H9 (cell line): ENCODE measurements at places on chromosomes 6 and 20. TPM values are rescaled to one million over a fixed set of nuclear protein-coding genes. Genes with fewer than 3 reads are reported as not detected.

GRCh38 chr6:113805811-113806495 lies 51.2 kb upstream of the MARCKS start:
- no peak for DNase-seq
- H3K27ac ChIP-seq, result no peak overlapping the region
- H3K36me3 ChIP-seq, result no peaks in the 10 kb centered on the region
- no peaks in the 10 kb centered on the region for H3K27me3 ChIP-seq

- no peaks in the 10 kb centered on the region for H3K4me1 ChIP-seq
- H3K27ac ChIP-seq, result no peak overlapping the region
- peaks cover 12% of the 10 kb centered on the region for H3K36me3 ChIP-seq
- no peak overlapping the region for H3K4me3 ChIP-seq
- DNase-seq, result no peak
- no peaks in the 10 kb centered on the region for H3K27me3 ChIP-seq
These were observed 31.4 kb downstream of the DTNBP1 start for GRCh38 chr6:15631432-15631831.

GRCh38 chr6:148329596-148330381 lies 12.8 kb upstream of the SASH1 start:
- H3K4me1 ChIP-seq, result no peaks in the 10 kb centered on the region
- no peak overlapping the region for H3K4me3 ChIP-seq
- H3K27me3 ChIP-seq, result no peaks in the 10 kb centered on the region
- H3K27ac ChIP-seq, result no peak overlapping the region
- no peak for DNase-seq

CLVS2 gene
- 0.15 and 0.26 TPM in 2 replicates for total RNA-seq

GRCh38 chr6:113833537-113833936 lies 23.6 kb upstream of the MARCKS start:
- H3K4me3 ChIP-seq, result no peak overlapping the region
- H3K4me1 ChIP-seq, result peaks cover 2% of the 10 kb centered on the region; the same call in 1 of the 2 replicates
- H3K27ac ChIP-seq, result no peak overlapping the region
- DNase-seq, result no peak
- H3K27me3 ChIP-seq, result no peaks in the 10 kb centered on the region

DNA sequence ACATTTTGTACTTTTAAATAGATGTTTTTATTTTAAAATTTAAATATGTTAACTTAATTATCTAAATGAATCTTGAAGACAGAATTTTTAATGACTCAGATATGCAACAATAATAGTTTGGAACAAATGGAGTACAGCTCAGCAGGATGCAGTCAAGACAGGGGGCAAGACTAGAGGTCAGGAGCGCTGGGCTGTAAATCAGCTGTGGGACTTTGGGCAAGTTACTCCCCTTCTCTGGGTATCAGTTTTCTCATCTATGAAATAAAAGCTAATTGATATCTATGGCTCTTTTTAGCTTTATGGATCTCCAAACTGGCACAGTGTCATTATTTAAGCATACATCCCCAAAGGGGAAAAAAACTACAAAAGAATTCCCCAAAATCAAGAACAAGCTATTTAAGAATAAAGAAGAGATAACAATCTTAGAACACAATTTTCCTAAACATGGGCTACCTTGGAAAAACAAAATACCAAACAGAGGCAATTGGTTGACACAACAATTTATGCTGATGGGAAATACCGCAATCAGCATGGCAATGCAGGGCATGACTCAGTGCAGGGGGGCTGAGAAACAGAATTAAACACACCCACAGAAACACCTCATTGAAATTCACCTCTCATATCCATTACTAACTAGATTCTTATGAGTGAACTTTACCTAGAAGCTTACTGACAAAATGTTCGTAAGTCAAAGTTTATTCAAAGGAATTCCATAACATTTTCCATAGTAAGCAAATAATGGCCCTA lies 188.2 kb downstream of the SIM1 start:
- H3K27me3 ChIP-seq, result no peaks in the 10 kb centered on the region
- H3K36me3 ChIP-seq, result peaks cover 6% of the 10 kb centered on the region; the same call in 2 of the 3 replicates
- no peak for DNase-seq
- 0 out of 2 replicates have a peak, but pooled peaks cover 2% of the 10 kb centered on the region for H3K4me1 ChIP-seq
- H3K27ac ChIP-seq, result no peak overlapping the region

- no peak overlapping the region for H3K27ac ChIP-seq
- no peak for DNase-seq
- H3K27me3 ChIP-seq, result no peaks in the 10 kb centered on the region
- no peak overlapping the region for H3K4me3 ChIP-seq
- no peaks in the 10 kb centered on the region for H3K4me1 ChIP-seq
These were observed 35.2 kb downstream of the GPX6 start for GRCh38 chr6:28480253-28480932.

OPRM1 gene
- total RNA-seq, result not detected in 2 replicates

DNA sequence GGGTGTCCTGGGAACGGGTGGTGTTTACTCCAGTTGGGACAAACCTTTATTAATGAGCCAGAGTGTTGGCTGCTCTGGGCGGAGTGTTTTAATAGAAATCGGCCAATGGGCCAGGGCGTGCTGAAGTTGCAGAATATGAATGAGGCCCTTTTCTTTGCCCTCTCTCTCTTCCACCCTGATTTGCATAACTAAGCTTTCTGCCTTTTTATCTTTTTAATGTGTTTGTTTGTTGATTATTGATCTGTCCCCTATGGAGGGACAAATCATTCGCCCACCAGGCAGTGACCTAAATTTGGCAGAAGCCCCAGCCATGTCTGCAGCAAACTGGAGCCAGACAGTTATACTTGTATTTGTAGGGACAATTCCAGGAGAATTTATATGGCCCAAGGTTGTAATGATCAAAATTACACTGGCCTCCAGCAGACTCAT lies 420.9 kb downstream of the PREX1 start:
- peaks cover 4% of the 10 kb centered on the region; the same call in 1 of the 2 replicates for H3K4me1 ChIP-seq
- H3K27me3 ChIP-seq, result no peaks in the 10 kb centered on the region
- peak overlapping the region; percentile 47; the same call in 1 of the 3 replicates for H3K4me3 ChIP-seq

FRMD1 gene
- total RNA-seq, result not detected in 2 replicates

TRIM38 gene
- total RNA-seq, result 0.55 and 0.61 TPM in 2 replicates

OR12D3 gene
- not detected in 2 replicates for total RNA-seq

DNA sequence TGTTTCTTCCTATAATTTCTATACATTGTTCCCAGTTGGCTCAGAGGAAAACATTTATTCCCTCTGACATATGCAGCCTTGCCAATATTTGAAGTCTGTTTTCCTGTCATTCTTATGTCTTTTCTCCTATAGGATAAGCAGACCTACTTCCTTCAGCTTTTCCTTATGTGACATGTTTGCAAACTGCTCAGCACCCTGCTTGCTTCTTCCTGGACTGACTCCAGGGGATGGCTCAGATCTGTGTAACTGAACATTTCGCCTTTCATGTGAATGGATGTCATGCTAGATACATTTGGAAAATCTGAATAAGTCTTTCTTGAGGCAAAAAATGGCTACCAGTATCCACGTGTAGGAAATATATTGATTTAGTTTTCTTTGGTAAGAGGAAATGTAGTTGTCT lies 113.2 kb downstream of the CARMIL1 start:
- no peaks in the 10 kb centered on the region for H3K36me3 ChIP-seq
- H3K27me3 ChIP-seq, result no peaks in the 10 kb centered on the region
- peaks cover 2% of the 10 kb centered on the region for H3K4me1 ChIP-seq
- H3K4me3 ChIP-seq, result no peak overlapping the region
- no peak for DNase-seq

RIMS1 gene
- 0.83 and 1.2 TPM in 2 replicates for total RNA-seq

- H3K36me3 ChIP-seq, result no peaks in the 10 kb centered on the region
- no peaks in the 10 kb centered on the region for H3K4me1 ChIP-seq
- no peaks in the 10 kb centered on the region; the same call in 1 of the 2 replicates for H3K27me3 ChIP-seq
- H3K4me3 ChIP-seq, result no peak overlapping the region
These were observed 100.1 kb downstream of the YTHDF1 start for GRCh38 chr20:63115651-63116411.

DNA sequence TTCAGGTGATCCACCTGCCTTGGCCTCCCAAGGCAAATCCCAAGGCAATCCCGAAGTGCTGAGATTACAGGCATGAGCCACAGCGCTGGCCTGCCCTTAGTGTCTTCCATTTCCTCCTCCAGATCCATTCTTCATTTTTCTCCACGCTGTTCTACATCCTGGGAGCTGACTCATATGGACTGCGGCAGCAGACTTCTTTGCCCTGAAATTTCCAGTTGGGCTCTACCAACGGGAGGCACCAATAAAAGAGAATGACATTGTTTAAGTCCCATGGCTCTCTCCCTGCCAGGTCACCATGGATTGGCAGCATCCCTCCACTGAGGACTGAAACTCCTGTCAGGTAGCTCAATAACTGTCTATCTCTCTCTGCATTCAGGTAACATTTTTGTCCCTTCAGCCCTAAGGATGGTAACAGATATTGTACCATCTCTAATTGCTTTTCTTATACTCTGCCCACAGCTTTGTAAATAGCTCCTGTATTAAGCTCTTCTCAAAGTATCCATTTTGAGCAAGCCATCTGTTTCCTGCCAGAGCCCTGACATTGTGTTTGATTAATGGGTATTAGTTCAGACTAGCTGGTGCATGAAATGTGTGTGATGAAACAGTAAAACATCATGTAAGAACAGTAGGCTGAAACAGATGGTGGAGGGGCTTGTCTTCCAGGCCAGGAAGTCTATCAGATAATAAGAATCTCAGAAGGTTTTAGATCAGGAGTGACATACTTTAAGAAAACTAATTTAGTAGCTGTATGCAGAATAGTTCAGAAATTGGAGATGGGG lies 3.6 kb downstream of the TBCC start:
- H3K27me3 ChIP-seq, result no peaks in the 10 kb centered on the region
- no peak overlapping the region for H3K4me3 ChIP-seq
- no peaks in the 10 kb centered on the region for H3K4me1 ChIP-seq
- DNase-seq, result no peak
- peaks cover 4% of the 10 kb centered on the region; the same call in 1 of the 2 replicates for H3K36me3 ChIP-seq
- no peak overlapping the region for H3K27ac ChIP-seq

- H3K4me1 ChIP-seq, result no peaks in the 10 kb centered on the region
- no peak overlapping the region for H3K27ac ChIP-seq
- no peaks in the 10 kb centered on the region; the same call in 1 of the 2 replicates for H3K36me3 ChIP-seq
- no peak for DNase-seq
- H3K4me3 ChIP-seq, result no peak overlapping the region
These were observed 51.7 kb upstream of the HINT3 start for GRCh38 chr6:125904871-125905270.

GRCh38 chr6:147043994-147044477 lies 160.2 kb upstream of the STXBP5 start:
- H3K36me3 ChIP-seq, result peaks cover 21% of the 10 kb centered on the region
- no peak overlapping the region for H3K4me3 ChIP-seq
- H3K27me3 ChIP-seq, result no peaks in the 10 kb centered on the region
- DNase-seq, result no peak

- peak within 1 kb of the TSS; percentile 96 for H3K4me3 ChIP-seq
- H3K27me3 ChIP-seq, result no peaks in the 10 kb centered on the region
- H3K4me1 ChIP-seq, result 0 out of 2 replicates have a peak, but pooled peaks cover 2% of the 10 kb centered on the region
- peaks cover 12% of the 10 kb centered on the region for H3K36me3 ChIP-seq
- peak within 1 kb of the TSS; percentile 24 for H3K27ac ChIP-seq
- no peak for DNase-seq
These were observed at the start of gene RALY for GRCh38 chr20:33993576-33994221. RALY (plus strand) TSS chr20:33993911; CDS start chr20:34072075, 78,164 bp downstream.

- peak; percentile 59 for DNase-seq
- no peak overlapping the region for H3K4me3 ChIP-seq
- H3K27me3 ChIP-seq, result no peaks in the 10 kb centered on the region
These were observed 188.4 kb upstream of the TSHZ2 start for GRCh38 chr20:52783769-52784168.

DNA sequence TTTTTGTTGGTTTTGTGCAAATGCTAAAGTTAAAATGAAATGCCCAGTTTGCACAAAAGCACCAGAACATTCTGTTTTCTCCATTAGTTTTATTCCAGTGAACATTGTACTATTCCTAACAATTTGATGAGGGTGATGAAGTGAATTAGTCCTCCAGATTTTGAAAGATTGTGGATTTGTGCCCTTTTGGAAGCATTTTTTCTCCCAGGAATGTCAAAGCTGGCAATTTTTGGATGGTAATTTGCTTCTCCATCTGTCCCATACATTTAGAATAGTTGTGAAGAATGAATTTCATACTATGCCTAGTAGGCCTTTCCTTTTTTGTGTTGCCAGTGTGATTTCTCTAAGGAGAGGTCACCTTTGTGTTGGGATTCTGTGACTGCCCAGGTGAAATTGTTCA lies 797.2 kb downstream of the BCKDHB start:
- H3K36me3 ChIP-seq, result peaks cover 8% of the 10 kb centered on the region
- H3K27ac ChIP-seq, result no peak overlapping the region
- H3K4me1 ChIP-seq, result no peaks in the 10 kb centered on the region
- H3K27me3 ChIP-seq, result no peaks in the 10 kb centered on the region
- no peak overlapping the region for H3K4me3 ChIP-seq

DNA sequence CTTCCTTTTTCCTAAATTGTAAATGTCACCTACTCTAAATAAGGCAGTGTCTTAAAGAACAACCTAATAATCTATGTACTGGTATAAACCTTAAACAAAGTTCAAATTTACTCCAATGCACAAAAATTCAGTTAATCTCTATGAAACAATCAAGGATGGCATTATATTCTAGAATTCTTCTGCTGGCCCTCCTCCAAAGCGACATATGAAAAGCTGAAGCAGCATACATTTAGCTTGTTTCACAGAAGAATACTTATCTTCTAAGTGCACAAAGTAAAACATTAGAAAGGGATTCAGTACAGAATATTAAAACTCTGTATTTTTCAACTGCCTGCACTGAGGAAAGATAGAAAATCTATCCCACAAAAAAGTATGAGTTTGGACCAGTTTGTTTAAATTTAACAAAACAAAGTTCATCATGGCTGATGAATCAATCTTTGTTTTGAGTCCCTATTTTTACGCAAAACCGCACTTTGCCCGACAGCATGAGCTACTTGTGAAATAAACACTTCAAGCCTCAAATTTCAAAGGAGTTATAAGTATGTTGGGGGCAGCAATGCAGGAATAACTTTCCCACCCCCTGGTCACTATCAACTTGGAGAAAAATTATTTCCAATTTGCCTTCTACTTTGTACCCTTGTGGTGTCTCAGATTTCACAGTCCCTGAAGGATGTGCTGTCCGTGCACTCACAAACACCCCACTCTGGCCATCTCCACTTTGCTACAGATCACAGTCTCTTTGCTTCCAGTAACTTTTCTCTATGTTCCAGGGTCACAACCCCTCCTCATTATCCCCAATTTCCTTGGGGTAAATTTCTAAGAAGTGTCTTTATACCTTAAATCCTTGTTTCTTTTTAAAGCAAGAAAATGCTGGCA lies 238.2 kb downstream of the PRKN start:
- no peaks in the 10 kb centered on the region for H3K36me3 ChIP-seq
- H3K27me3 ChIP-seq, result no peaks in the 10 kb centered on the region
- no peak for DNase-seq
- H3K4me1 ChIP-seq, result peaks cover 2% of the 10 kb centered on the region; the same call in 1 of the 2 replicates
- no peak overlapping the region for H3K27ac ChIP-seq
